IPS DF 19.7 (cell line): ENCODE measurements at places on chromosomes 7 and 10.

DNA sequence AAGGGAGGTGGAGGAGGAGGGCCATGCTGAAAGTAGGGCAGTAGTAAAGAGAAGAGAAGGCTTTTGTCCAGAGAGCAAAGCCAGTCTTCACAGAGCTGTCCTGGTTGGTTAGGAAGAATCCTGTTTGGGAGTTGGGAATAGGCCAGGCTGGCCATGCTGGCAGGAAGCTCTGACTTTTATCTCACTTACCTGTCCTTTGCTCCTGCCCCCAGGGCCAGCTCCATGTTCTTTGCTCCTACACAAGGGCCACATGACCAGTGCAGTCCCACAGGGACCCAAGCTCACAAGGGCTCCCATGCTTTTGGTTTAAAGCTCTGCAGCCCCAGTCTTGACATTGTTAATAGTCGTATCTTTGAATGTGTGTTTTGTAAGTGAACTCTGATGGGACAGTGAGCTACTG is 161.6 kb upstream of the KMT2E start:
- no peak for DNase-seq

DNA sequence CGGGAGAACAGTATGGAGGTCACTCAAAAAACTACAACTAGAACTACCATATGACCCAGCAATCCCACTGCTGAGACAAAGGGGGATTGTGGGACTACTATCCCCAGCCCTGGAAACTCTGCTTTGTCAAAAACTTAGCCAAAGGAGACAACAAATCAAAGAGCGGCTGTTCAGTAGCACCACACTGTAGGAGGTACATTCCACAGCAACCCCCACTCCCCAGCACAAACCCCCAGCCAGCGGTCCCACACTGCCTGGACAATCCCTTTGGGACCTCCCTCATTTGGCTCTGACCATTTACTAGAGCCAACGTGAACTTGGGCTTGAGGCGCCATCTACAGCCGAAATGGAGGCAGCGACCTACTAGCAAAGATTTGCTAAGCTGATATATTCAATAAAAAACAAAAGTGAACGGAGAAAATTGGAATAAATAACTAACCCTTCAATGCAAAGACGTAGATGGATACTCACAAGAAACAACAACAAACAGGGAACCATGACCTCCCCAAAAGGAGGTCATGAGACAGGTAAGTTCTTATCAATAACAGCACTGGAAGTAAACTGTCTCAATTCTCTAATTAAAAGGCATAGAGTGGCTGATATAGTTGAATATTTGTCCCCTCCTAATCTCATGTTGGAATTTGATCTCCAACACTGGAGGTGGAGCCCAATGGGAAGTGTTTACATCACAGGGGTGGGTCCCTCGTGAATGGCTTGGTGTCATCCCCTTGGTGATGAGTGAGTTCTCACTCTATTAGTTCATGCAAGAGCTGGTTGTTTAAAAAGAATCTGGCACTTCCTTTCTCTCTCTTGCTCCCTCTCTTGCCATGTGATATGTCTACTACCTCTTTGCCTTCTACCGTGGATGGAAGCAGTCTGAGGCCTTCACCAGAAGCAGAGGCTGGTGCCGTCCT is 119.0 kb upstream of the KCNMA1 start:
- DNase-seq: peak; percentile 74

GRCh38 chr7:158663428-158663741 is 41.2 kb downstream of the NCAPG2 start:
- no peak for DNase-seq

DNA sequence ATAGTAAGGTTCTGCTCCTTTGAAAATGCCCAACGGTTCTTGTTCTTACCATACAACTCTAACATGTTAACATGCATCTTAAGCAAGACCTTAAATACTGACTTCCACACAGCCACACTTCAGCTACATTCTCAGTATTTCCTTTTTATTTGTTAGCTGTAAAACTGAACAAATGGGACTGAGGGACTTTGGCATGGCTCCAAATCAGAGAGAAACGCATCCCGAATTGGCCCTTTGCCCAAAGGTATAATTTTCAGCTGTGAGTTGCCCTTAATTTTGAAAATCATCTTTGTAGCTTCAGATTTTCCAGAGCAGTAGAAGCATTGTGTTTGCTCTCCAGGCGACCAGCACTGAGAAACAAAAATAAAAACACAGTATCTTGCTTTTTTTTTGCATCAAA is 56.4 kb downstream of the NEUROD6 start:
- no peak for DNase-seq

- DNase-seq: no peak
Observed at GRCh38 chr7:27593226-27593625, 69.5 kb downstream of the HIBADH start.

GRCh38 chr10:72790216-72790990 is 98.5 kb downstream of the MCU start:
- no peak for DNase-seq

DNA sequence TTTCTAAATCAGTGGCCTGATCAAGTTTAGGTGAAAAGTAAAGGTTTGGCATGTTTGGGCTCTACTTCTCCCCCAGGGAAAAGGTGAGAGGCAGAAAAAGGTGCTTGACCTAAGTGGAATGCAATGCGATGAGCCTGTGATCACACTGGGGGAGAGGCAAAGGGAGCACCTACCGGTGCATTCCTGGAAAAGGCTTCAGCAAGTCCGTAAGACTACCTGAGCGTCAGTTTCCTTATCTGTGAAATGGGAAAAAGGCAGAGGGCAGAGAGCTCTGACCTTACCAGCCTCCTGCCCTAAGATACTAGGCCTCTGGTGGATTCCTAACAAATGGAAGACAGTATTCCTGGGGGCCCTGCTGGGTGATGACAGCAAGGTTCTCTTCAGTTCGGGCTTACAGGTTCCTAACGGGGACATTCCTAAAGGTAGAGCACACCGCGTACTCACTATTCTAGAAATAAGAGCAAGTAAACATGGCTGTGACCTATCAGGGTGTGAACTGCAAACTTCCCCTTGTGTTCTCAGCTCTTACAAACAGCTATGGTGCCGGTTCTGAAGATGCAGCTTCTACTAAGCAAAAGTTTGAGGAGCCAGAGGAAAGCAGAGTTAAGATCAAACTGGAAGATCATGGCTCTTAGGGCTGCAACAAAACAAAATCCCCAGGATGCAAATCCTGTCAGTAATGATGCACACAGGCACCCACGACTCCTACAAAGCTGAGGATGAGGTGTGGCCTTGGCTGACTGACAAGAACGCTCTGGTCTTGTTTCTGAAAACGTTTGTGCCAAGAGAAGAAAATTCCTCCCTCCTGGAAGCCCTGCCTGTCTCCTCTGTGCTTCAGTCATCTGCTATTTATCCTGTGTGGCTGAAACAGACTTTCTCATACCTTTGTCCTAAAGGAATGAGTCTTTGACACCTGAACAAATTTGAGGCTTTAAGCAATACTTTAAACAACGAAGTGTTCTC is 13.3 kb upstream of the ACSL5 start:
- DNase-seq: no peak

- no peak for DNase-seq
Observed at GRCh38 chr7:8258166-8258565, 3.8 kb downstream of the ICA1 start.

GRCh38 chr10:122485670-122486069 is 24.3 kb downstream of the HTRA1 start:
- no peak for DNase-seq

DNA sequence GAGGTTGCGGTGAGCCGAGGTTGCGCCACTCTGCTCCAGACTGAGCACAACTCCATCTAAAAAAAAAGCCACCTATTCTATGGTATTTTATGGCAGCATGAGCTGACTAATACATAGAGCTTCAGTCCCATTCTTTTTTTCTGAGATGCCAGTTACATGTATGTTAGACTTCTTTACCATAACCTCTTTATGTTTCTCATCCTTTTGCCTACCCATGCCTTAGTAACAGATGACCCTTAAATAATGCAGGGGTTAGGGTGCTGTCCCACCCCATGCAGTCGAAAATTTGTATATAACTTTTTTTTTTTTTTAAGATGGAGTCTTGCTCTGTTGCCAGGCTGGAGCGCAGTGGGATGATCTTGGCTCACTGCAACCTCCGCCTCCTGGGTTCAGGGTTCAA is 22.7 kb upstream of the HHEX start:
- DNase-seq: no peak

DNA sequence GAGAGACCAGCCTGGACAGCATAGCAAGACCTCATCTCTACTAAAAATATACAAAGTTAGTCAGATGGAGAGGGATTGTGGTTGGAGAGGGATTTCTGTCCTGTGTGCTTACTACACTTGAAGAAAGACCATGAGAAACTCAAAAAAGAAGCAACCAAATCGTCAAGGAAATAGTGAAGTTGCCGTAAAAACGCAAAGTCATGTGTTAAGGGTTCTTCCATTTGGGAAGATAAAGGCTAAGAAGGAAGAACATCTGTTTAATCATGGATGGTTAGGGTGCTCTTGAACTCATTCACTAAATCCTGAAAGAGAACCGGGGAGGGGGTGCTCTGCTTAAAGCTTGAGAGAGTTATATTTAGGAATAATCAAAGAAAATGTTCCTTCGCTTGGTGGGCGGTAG is 59.8 kb upstream of the KDM7A start:
- no peak for DNase-seq

- DNase-seq: no peak
Observed at GRCh38 chr7:7857143-7857583, 111.4 kb upstream of the GLCCI1 start.

- no peak for DNase-seq
Observed at GRCh38 chr10:75352650-75353049, 48.9 kb downstream of the ZNF503 start.

- no peak for DNase-seq
Observed at GRCh38 chr7:144670218-144670617, 165.6 kb downstream of the TPK1 start.

- no peak for DNase-seq
Observed at GRCh38 chr10:126422567-126422966, 34.3 kb upstream of the ADAM12 start.

GRCh38 chr7:15916681-15917380 is 230.3 kb upstream of the MEOX2 start:
- DNase-seq: no peak

DNA sequence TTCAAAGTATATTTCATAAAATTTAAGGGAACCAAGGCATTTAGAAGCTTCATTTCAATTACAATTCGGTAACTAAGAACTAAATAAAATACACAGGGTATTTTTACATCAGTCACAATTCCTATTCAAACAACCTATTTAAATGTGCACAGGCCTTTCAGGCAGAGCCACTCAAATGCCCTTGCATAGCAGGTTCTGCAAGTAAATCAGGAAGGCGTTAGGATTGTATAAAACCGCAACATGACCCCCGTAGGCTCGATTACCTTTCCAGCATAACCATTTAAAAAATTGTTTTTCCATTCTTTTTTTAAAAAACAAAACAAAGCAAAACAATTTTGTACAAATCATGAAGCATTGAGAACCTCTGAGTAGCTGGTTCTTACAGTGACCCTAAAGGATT is 289.9 kb upstream of the SP8 start:
- no peak for DNase-seq

GRCh38 chr7:41996381-41997035 is 240.5 kb downstream of the GLI3 start:
- DNase-seq: no peak
